NT2/D1 (cell line): ENCODE measurements at places on chromosomes 1 and 21.

DNA sequence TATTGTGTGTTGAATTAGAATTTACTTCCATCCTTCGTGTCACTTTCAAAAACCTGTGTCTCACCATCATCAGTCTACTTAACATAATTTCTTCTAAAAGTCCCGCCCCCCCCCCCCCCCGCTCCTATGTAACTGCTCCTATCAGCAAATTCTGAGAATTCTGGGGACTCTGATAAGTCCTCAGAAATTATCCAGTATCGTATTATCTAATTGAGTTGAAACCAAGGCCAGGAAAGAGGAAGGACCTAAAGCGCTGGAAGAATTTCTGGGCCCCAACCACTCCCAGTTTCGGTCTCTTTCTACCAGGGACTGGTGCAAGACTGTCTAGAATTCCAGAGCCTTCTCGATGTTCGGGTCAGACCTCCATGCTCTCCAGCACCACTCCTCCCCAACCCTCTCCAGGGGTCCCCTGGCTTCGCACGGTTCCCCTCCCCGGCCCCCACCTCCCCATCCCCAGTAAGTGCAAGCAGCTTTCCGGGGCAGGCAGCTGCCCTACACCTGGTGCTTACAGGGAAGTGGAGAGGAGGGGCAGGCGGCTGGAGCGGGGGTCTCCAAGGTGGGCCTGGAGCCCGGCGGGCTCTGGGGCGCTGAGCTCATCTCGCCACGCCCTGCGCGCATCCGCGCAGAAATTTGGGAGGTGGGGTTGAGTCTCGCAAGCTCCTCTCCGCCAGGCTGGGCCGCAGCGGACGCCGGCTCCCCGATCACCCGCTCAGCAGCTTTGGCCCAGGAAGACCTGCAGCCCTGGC lies 16.0 kb upstream of the ZNF496 start:
- no peak for DNase-seq

GRCh38 chr1:42951588-42951987 lies 7.1 kb downstream of the SLC2A1 start:
- DNase-seq: no peak

- no peak for DNase-seq
Measured at GRCh38 chr1:180262628-180263488, 32.8 kb downstream of the LHX4 start.

- no peak for DNase-seq
Measured at GRCh38 chr1:29756901-29757725, 520.8 kb downstream of the PTPRU start.

DNA sequence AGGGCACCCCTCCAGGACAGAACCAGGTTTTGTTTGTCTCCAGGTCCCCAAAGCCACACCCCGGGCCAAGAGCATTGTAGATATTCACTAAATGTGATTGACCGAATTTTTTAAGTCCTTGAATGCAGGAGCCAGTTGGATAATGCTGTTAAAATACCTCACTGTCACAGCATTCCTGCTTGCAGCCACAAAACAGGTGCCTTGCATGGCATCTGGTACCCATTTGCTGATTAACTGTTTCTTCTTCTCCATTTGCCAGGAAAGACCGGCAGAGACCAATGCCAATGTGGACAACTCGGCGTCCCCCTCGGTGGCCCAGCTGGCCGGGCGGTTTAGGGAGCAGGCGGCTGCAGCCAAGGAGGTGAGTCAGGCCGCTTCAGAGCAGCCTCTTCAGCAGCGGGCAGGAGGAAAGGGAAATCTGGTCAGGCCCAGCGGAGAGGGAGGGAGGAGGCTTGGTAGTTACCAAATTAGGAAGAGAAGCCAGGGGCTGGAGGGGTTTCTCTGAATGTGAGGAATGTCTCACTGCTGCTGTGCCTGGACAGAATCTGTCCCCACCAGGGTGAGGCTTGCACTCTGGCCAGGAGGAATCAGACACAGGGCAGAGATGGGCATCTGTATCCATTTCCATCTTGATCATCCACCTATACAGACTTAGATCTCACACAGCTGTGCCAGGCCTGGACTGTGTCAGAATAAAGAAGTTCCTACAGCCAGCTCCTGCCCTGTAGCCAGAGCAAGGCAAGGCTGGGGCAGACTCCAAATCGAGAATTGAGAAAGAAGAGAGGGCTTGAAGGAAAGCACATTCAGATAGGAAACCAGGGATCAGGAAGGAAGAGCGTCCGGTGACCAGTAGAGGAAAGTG lies 37.9 kb upstream of the MPZL1 start:
- DNase-seq: peak; percentile 78

DNA sequence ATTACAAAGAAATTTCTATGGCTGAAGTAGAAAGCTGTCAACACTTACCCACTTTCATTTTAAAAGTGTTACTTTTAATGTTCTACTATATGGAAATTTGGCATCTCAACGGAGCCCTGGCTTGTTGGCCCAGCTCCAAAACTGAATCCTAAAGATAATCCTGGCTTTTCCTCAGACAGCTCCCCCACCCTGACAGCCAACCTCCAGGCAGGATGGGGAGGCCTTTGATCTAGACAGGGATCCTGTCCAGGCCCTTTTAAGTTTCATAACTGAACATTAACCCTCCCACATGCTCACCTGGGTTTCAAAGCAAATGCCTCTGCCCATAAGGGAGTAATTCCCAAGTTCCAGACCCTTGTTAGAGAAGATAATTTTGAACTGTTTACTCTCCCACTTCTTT lies 99.3 kb upstream of the RALGPS2 start:
- no peak for DNase-seq
